Thoracic aorta endothelial cell (primary cell): ENCODE measurements at places on chromosomes 4 and X. TPM values are rescaled to one million over a fixed set of nuclear protein-coding genes. Genes with fewer than 3 reads are reported as not detected.

Gene HNRNPH2
- 79.1 and 81.8 TPM in 2 replicates for total RNA-seq

Gene NR3C2
- 20.1 and 33.7 TPM in 2 replicates for total RNA-seq

Gene S100P
- total RNA-seq: not detected in 2 replicates

Gene NOX1
- total RNA-seq: not detected in 2 replicates

Gene GSX2
- total RNA-seq: not detected in 2 replicates

Gene SHOX
- total RNA-seq: not detected in 2 replicates

Gene TEX13C
- total RNA-seq: not detected in 2 replicates
